EH (cell line): ENCODE measurements at places on chromosomes 16 and 17.
A peak's percentile ranks its signal among the peaks of the same experiment; 100 is the strongest.

DNA sequence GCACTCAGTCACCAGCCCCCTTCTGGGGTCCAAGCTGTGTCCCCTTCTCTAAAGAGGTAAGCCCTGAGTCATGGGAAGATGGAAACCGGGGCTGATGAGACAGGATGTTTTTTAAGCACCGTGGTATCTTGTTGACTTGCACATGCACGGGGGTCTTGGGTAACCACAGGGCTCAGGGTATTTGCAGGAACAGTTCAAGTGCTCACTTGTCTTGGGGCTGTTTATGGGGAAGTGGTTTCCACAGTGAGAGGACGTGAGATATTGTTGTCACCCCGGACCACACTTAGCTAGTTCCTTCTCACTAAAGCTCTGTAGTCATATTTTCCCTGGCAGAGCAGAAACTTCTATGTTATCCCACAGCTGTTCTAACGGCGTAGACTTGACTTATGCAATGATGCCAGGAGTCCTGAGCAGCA is 7.7 kb downstream of the CCL3L1 start:
- no peak for DNase-seq

DNA sequence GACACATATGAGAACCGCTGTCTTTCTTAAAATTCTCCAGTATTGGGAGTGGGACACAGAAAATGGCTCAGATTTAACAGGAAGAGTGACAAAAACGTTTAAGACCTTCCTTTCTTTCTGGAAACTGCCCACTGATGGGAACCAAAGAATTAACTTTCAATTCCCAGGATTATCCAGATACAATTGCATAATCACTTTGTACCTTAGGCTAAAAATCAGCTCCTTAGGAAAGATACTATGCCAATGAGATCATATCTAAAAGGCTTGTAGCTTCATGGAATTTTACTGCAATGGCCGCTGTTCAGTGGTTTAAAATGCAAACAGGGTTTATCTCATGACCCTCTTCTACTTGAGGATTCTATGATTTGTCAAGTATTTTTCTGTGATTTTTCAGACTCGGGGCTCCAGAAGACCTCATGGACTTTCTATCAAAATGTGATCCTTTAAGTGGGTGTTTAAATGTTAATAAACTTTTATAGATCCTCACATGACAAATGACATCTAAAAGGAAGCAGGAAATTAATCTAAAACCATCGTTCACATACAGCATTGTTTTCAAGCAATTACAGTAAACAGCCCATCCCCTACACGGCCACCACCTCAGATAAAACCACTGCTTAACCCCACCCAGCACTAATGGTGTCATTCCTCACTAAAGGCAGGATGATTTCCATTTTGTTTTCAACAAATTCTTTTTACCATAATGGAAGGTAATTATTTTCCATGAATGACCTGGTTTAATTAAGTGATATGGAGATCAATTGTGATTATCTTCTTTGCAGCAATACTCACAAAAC is 31.6 kb upstream of the ERN1 start:
- peak; percentile 39 for DNase-seq

DNA sequence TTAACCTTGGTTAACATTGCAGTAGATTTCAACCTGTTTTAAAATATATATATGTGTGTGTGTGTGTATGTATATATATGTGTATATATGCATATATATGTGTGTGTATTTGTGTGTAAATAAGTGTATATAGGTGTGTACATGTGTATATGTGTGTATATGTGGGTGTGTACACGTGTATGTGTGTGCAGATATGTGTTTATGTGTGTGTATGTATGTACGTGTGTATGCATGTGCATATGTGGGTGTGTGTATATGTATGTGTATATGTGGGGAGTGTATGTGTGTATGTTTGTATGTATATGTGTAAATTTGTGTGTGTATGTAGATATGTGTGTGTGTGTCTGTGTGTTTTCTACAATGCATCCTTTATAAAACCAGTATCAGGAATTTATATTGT is 205.5 kb upstream of the FOXF1 start:
- DNase-seq = no peak

DNA sequence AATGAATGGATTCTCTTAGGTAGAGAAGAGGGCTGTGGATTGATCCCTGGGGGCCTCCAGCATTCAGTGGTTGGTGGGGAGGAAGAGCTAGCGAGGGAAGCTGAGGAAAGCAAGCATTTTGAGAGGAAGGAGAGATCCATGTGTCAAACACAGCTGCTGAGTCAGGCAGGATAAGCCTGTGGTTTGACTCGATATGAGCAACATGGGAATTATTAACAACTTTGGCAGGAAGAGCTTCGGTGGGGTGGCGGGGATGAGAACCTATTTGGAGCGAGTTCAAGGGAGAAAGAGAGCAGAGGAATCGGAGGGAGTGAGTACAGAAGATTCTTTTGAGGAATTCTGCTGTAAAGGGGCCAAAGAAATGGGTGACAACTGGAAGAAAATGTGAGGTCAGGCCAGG is 59.5 kb upstream of the CDC42EP4 start:
- DNase-seq = peak; percentile 89

DNA sequence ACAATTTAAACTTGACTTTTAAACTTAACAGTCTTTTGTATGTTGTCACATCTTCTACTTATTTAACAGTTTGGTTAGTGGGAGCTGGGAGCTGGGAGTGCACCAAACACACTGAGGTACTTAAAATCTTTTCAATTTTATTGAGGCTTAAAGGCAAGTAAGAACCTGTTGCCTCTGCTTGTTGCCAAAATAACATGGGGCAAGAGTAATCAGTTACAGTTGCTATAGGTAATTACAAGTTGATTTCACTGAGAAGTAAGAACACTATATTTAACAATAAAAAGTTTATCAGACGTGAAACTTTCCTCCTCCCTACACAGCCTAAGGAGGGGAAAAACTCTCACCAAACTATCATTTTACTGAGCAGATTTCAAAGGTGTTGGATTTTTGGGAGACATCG is 135.2 kb downstream of the FTO start:
- DNase-seq = no peak

GRCh38 chr16:84836967-84837366 is 17.2 kb downstream of the CRISPLD2 start:
- no peak for DNase-seq

DNA sequence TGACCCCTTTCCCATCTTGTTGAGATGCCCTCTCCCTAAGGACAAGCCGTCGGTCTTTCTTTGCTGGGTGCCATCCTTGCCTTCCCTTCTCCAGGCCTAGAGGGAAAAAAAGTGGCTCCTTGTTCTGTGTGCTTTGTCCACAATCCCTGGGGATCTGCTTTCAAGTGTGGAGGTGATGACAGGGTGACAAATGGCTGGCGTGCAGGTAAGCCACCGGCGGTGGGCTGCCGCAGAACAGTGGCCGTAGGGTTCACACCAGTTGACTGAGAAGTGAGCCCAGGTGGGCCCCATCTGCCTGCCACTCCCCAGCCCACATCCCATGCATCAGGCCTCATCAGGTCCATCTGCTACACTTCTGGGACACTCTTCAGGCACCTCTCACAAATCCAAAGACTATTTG is 11.4 kb upstream of the CALB2 start:
- DNase-seq = no peak

DNA sequence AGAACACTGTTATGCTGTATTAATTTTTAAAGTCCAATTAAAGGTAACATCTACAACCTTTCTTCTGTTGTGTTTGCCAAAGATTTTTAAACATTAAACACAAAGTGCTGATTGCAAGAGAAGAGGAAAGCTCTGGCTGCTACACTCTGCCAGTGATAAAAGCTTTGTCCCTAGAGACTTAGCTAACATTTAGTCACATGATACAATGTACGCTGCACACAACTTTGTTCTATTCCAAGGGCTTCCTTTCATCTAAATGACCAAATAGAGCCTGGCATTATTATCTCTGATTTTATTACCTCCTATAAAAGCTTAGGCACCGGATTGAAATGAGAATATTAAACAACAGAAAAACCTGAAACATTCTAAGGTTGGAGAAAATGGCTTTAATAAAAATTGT is 388.7 kb upstream of the PMFBP1 start:
- no peak for DNase-seq

- no peak for DNase-seq
These were observed 20.5 kb upstream of the UBE2I start for GRCh38 chr16:1288813-1289476.

DNA sequence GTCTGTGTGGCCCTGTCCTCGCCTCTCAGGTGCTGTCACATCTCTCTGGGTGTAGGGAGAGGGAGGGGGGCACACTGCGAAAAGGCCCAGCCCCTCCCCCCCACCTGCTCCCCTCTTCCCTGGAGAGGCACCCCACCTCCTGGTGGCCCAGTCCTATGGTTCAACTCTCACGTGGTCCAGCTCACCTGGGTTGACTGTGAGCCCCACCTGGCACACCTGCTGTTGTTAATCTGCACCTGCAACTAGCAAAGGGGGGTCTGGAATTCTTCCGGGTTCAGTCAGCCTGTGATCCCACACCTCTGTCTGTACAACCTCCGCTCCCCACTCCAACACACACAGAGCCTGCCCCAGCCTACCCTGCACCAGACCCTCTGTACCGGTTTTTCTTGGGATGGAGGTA is 2.0 kb upstream of the SYNGR2 start:
- no peak for DNase-seq
